ENCODE measurements at places on chromosomes 2 and 18.

DNA sequence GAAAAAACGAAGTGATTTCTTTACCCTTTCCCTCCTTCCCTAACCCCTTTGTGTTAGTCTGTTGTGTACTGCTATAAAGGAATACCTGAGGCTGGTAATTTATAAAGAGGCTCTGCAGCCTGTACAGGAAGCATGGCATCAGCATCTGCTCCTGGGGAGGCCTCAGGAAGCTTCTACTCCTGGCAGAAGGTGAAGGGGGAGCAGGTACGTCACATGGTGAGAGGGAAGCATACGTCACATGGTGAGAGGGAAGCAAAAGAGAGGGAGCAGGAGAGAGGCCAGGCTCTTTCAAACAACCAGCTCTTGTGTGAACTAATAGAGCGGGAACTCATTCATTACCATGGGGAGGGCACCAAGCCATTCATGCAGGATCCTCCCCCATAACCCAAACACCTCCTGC lies 126.2 kb downstream of the CAPN13 start:
- no peak for DNase-seq

DNA sequence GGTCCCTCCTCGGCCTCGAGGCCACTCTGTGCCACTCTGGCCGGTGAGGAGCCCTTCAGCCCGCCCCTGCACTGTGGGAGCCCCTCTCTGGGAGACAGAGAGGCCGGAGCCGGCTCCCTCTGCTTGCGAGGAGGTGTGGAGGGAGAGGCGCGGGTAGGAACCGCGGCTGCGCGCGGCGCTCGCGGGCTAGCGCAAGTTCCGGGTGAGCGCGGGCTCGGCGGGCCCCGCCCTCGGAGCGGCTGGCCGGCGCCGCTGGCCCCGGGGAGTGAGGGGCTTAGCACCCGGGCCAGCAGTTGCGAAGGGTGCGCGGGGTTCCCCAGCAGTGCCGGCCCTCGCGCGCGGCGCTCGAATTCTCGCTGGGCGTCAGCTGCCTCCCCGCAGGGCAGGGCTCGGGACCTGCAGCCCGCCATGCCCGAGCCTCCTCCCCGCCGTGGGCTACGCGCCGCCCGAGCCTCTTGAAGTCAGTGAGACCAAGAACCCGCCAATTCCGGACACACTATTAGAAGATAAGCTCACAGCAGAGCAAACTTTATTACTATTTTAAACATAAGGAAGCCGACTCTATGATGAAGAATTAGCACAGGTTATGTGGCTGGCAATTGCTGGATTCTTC lies 825.8 kb upstream of the FANCL start:
- DNase-seq = no peak

DNA sequence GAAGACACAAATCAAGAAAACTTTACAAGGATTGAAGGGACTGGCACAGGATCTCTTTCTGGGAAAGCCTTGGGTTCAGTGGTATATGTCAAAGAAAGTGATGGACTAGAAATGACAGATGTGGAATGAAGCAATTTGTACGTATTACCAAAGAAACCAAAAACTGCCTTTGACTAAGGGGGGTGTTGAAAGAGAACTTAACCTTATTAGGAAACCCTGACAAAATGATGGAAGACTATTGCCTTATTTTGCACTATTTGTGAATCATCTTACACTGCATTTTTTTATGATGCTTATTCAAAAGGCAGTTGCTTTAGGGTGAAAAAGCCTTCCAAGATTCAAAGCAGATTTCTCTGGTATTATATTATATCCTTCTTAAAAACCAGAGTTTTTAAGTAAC lies 4.0 kb downstream of the TSGA10 start:
- peak; percentile 42 for DNase-seq

- DNase-seq = no peak
Measured at GRCh38 chr18:11037533-11038240, 111.7 kb downstream of the PIEZO2 start.

- DNase-seq = no peak
Measured at GRCh38 chr2:47203995-47204394, 48.9 kb upstream of the STPG4 start.

- DNase-seq = no peak
Measured at GRCh38 chr2:238023608-238024007, 37.2 kb upstream of the SCLY start.

DNA sequence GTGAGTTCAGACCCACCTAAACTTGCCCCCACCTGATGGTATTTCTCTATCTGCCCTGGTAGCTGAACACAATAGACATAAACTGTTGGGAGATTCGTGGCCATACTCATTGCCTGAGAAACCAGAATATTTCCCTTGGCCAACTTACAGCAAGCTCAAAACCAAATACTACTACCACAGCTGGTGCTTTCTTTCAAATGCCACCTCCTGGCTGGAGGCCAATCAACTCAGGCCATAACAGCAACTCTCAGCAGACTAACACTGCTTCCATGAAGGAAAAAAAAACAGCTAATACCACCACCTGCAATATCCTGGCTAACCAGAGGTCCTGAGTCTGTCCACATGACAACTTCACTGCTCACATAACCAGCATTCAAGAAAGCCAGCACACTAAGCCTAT lies 373.1 kb downstream of the CMPK2 start:
- no peak for DNase-seq

- DNase-seq = no peak
Measured at GRCh38 chr2:109147405-109147804, 18.4 kb downstream of the SH3RF3 start.

DNA sequence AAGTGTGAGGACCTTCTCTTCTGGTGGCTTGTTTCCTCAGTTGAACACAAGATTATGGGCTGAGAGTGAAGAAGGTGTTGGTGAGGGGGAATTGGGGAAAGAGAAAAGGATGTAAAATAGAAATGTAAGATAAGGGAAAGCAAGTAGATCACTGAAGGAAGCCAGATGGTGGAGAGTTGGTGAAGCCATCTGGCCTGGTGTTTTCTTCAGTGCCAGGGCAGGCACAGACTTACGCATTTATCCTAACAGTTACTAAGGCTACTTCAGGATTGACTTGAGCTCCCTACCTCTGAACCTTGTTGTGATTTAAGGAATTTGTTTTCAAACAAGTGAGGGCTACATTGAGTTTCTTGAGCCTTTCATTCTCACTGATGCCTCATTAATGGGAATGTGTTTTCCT lies 113.8 kb downstream of the GALNT1 start:
- no peak for DNase-seq

GRCh38 chr2:200136655-200137054 lies 169.8 kb upstream of the SPATS2L start:
- no peak for DNase-seq

DNA sequence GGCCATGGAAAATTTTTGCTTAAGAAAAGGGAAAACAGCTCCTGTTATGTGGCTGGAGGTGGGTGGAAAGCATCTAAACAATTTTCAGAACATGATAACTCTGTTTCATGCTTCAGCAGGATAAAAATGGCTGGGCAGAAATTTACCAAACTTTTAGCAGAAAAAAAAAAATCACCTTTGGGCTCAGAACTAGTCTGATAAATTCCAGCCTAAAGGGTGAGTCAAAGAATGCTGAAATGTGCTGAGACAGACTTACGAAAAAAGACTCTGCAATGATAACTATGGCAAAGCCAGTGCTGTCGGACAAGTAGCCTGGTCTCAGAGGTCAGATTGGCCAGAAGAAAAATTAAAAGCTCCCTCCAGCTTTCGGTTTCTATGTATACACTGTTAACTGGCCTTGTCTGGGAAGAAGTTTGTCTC lies 123.6 kb downstream of the LRATD1 start:
- DNase-seq = peak; percentile 75

DNA sequence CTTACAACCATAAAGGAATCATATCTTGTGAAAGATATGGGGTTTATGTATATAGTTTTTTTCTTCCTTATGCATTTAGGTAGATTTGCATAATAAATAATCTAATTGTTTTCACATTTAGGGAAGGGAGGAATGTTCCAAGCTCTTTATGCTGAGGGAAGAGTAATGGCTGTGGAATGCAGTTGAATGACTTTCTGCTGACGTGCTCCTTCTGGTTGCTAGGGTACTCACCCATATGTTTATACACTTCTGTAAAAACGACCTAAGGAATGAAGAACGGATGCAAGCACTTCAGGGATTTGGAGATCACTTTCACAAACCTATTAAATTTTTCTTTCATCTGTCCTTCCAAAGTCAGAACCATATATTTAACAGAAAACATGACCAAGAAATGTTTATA lies 29.2 kb upstream of the PPP4R1 start:
- DNase-seq = peak; percentile 99

GRCh38 chr18:10495936-10496335 lies 29.9 kb upstream of the NAPG start:
- DNase-seq = peak; percentile 25

DNA sequence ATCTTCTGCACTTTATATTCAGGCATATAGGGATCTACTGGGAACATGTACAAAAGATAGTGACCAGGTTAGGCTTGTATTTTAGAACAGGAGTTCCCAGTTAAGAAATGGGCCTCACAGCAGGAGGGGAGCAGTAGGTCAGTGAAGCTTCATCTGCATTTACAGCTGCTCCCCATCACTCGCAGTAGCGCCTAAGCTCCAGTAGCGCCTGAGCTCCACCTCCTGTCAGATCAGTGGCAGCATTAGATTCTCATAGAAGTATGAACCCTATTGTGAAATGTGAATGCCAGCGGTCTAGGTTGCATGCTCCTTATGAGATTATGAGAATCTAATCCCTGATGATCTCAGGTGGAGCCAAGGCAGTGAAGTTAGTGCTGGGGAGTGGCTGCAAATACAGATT lies 224.4 kb upstream of the CYRIA start:
- DNase-seq = no peak

- DNase-seq = no peak
Measured at GRCh38 chr2:122682356-122682755, 926.9 kb downstream of the TSN start.

DNA sequence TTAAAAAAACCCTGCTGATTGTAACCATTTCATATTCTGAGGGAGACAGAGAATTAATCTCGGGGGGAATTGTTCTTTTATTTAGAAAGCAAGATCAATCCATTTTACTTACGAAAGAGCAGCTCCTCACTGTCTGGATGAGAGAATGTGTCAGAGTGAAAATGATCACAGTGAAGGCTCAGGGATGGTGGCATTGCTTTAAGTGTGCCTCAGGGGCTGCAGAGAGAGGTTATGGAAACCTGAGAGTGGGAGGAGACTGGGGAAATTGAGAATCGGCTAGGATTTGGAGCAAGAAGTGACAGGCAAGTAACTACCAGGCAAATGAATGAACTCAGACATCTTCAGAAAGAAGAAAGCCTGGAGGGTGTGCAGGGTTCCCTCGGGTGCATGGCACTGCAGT lies 34.2 kb downstream of the MRPL35 start:
- DNase-seq = no peak

DNA sequence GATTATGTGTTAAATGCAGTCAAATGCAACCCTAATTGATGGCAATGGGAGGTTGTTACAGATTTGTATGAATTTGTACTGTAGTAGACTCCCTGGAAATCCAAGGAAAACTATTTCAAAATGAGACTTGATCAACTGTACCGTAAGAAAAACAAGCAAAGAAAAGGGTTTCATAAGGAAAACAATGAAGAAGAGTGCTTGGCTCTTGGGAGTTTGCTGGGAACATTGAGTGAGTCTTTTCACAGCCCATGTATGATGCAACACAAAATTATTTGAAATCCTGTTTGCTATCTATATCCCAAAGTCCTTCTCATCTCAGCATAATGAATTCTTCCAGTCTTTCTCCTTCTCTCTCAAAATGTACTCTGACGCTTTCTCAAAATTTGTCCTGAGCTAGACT lies 67.0 kb upstream of the OSR1 start:
- DNase-seq = peak; percentile 8

DNA sequence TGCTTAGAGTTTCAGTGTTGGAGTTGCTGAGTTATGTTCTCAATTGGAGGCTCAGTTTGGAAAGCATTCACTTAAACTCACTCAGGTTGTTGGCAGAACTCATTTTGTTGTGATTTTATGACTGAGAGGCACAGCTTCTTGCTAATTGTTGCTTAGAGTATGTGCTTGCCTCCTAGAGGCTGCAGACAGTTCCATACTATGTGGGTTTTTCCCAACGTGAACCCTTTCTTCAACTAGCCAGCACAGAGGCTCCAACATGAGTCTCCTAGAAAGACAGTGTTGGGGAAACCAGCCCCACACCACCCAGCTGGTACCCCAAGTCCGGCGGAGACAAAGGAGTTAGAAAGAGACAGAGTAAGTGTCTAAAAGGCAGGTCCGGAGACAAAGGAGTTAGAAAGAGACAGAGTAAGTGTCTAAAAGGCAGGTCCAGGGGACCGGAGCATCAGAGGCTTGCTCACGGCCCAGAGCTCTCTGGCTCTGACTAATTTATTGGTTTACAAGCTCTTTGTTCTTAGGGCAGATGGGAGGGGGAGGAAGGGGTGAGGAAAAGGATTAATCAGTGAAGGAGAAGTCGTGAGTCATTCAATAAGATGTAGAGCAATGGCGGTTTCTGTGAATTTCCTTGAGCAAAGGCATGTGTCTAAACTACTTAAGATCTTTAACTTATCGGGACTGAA lies 999.7 kb upstream of the LRRTM1 start:
- no peak for DNase-seq

GRCh38 chr2:214537929-214538328 lies 127.1 kb downstream of the VWC2L start:
- no peak for DNase-seq

DNA sequence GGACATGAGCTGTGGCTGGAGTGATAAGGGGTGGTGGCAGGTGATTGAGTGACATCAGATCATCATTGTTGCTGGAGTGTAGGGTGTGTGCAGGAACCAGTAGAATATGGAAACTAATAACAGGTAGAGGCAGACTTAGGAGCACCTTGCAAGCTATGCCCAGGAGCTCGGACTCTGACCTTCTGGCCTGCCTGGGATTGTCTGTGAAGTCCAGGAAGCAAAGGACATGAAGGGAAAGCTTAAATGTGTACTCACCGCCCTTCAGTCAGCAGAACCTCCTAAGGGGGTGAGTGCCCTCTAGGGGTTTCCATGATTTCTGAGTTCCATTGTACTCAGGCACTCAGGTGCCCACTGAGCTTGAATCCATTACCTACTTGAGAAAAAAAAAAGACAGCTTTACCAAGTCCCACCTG lies 104.2 kb downstream of the CRIM1 start:
- peak; percentile 48 for DNase-seq

DNA sequence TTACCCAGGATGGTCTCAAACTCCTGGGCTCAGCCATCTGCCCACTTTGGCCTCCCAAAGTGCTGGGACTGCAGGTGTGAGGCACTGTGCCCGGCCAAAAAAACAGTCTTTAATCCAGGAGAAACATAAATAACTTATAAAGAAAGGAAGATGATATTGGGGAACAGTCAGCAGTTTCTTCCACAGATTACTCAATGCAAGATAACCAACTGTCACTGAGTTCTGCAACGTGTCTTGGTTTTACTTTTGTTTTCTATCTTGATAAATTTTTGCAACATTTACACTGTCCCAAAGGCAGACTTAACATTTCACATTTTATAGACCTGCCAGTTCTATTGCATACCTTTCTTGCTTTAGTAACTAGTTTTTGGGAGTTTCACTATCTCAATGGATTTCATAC lies 71.1 kb downstream of the ANKRD44 start:
- no peak for DNase-seq

- peak; percentile 15 for DNase-seq
Measured at GRCh38 chr18:46859855-46860254, 57.5 kb downstream of the PIAS2 start.

All from AG10803 (cell line).